ENCODE measurements at places on chromosomes 2 and 18.

GRCh38 chr2:165173215-165173614, 30.6 kb downstream of the SCN3A start:
- no peak for DNase-seq

DNA sequence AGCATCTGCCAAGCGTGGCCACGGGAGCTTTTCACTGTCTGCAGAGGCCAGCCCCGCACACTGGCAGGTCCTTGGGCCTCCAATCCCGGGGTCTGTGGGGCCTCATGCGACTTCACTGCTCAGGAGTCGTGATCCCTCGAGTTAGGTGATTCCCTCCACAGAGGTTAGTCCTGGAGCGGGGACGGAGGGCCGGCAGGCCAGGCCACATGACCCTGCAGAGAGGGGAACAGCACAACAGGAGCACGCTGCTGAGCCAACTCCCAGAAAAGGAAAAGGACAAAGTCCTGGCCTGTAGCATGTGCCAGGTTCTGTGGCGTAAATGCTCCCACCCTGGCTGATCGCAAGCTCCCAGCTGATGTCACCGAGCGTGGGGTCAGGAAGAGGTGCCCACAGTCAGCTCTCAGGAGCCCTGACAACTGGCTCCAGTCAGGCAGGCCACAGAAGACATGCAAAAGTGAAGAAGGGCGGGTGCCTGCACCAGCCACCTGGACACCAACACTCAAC, 15.3 kb upstream of the PRLH start:
- no peak for DNase-seq

GRCh38 chr2:176001281-176001915, 669 bp downstream of the LNPK start:
- DNase-seq, result peak; percentile 7

- no peak for DNase-seq
These were observed 10.1 kb upstream of the NARS1 start for GRCh38 chr18:57631697-57632096.

DNA sequence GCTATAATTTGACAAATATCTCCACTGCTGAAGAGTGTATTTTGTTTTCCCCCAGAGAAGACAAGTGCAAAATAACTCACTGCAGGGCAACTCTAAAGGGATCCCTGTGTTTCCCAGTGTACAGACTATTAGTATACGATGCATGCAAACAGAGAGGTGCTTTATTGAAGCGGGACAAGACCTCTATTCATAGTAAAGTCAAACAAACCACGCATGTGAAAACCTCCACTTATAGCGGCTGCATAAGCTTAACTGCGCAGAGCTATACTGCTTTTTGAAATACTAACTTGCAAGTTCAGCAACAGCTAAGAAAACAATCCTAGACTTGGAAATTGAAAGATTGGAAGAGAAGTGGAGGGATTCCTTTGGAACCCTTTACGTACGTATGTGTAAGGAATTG, 15.6 kb downstream of the RNF144A start:
- no peak for DNase-seq

DNA sequence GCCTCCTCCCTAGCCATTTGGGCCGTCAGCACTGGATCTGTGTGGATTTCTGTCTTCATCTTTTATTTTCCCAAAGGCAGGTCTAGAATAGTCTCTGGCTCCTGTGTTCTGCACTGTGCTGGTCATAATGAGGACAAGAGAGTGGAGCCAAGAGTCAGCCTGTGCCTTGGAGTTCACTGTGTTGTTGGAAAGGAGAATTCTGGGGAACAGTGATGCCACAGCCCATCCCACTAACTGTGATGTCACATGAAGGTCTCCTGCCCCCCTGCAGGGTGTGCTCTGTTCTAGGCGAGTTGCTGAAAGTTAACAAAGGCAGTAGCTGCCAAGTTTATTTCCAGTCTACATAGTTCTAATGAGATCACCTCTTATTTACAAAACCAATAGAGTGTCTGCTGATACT, 248.5 kb downstream of the TPGS2 start:
- no peak for DNase-seq

DNA sequence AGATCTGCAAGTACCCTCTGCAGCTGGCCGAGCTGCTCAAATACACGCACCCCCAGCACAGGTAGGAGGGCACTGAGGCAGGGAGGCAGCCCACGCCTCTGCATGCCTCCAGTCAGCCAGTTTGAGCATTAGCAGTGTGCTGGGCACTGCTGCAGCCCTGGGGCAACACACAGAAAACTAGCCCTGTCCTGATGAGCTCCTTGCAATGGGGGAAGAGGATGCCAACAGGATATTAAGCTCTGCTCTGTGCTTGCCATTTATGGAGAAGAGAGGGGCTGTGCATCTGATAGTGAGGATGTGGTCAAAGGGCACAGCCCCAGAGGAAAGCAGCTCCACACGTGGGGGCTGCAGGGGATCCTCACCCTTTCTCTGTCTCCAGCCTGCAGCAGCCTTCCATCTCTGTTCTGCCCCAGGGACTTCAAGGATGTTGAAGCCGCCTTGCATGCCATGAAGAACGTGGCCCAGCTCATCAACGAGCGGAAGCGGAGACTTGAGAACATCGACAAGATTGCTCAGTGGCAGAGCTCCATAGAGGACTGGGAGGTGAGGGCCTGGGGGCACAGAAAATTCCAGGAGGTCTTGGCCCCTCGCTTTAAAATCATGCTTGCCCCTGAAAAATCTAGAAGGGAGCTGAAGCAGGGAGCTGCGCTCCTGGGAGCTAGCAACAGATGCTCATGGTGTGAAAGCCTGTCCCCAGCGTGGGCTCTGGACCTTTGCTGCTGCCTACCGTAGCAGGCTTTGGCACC, 51.7 kb downstream of the FAM168B start:
- DNase-seq, result no peak

DNA sequence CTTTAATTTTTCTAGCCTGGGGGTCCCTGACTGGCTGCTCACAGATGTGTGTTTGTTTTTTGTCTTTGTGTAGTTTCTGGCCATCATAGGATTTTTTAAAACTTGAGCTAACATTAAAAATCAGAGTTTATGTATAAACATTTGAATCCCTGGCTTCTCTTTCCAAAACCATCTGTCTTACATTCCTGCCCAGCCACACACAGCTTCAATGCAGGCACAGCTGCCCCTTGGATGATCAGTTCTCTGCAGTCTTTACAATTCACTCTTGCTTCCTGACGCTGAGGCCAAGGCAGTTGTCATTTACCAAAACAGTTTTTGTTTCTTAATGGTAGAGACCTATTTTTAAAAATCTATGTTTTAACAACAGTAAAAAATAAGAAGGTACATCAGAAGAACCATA, 169.2 kb upstream of the LRRTM1 start:
- no peak for DNase-seq

DNA sequence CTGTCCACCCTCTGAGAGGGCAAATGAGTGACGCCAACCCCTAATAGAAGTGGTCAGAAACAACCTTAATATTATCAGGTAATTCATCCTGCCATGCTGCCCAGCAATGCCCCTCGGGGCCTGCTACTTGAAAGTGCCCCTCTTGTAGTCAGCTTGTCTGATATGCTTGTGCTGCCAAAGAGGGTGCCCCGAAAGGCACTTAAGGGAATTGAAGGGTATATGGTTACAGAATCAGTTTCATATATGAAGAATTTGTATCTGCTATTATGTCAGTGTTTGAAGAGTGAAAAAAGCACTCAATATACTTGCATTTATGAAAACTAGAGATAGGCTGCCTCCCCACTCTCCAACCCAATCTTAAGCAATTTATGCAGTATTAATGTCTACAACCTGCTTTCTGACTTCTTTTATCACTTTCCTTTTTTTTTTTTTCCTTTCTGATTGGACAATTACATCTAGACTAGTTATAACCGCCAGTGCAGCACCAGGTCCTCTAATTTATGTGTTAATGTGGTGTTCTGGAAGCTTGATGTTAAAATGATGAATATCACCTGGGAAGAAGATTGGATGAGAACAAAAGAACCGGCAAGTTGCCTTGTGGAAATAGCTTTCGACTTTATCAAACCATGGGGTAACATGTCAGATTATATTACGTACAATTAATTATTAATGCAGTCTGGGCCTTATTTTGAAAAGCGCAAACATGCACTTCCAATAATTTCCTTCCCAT, 646.9 kb upstream of the ACVR2A start:
- DNase-seq, result no peak

DNA sequence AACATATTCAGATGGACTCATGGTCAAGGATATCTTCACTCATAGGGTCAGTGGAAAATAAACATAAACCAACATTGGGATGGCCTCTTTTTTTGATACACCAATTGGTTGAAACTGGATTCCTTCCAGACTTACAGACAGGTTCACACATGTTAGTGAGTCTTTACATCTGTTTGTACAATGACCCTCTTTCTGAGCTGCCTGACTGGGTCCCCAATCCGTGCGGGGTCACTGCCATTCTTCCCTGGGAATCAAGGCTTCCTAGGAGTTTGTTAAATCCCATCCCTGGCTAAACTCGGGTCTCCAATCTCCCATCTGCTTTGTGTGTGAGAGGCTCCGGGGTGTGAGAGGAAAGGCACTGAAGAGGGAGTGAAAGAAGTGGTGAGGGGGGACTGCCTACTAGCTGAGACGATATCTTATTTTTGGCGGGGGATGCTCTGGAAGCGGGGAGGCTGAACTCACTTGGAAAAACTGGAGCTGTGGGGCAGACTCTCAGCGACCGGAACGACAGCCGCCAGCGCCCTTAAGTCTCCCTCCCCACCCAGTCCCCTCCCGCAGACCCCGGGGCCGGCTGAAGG, 487 bp downstream of the STARD6 start:
- DNase-seq, result no peak

GRCh38 chr2:5692561-5693286, 540 bp downstream of the SOX11 start:
- no peak for DNase-seq

DNA sequence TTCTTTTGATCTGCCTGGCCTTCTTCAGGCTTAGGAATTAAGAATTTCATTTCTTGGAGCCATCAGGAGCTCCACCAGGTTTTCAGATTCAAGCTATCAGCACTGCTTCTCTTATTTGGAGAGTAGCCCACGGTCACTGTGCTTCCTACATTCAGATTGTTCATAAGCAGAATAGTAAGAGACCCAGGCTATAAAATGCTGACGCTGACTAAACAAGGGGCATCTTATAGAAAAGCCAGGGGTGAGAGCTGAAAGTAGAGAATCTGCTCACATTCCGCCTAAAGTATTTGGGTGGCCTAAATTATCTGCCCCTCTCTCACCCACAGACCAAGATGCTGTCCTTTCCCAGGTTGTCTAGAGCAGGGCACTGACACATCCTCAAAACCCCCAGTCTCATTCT, 120.3 kb upstream of the SULT1C3 start:
- DNase-seq, result no peak

DNA sequence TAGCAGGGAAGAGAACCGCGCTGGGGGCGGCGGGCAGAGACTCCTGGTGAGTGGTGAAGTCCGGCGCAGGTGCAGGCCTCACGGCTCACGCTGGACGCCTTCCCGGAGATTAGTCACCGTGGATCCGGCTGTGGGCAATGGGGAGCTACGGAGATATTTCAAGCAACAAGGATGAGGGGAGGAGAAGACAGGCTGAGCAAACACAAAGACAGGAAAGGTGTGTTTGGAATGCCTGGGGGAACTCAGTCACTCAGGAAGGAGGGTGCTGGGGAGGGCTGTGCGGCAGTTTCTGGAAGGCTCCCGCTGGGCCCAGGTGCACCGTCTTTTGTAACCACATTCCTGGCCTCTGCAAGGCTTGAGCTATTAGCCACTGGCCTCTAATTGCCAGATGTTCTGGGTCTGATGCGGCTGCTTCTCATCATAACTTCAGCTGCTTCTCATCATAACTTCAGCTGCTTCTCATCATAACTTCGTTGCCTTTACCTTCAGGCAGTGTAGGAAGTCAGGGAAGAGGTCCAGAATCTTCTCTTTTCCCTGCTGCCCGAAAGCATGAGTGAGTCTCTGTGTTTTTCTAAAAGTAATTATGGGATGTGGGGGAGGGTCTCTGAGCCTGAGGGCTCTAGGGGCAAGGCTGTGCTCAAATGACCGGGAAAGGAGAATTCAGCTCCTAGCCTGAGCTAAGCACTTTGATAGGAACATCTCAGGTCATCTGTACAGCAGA, 118.9 kb downstream of the PXDN start:
- no peak for DNase-seq

- no peak for DNase-seq
These were observed 166.4 kb upstream of the PXDN start for GRCh38 chr2:1910592-1911246.

- no peak for DNase-seq
These were observed 81.6 kb downstream of the RTN4 start for GRCh38 chr2:54968561-54969218.

- DNase-seq, result no peak
These were observed 44.1 kb upstream of the IGFBP2 start for GRCh38 chr2:216588861-216589710.

Data from hypothalamus (tissue), 51 donors.